ENCODE measurements at places on chromosomes 2 and 18.

DNA sequence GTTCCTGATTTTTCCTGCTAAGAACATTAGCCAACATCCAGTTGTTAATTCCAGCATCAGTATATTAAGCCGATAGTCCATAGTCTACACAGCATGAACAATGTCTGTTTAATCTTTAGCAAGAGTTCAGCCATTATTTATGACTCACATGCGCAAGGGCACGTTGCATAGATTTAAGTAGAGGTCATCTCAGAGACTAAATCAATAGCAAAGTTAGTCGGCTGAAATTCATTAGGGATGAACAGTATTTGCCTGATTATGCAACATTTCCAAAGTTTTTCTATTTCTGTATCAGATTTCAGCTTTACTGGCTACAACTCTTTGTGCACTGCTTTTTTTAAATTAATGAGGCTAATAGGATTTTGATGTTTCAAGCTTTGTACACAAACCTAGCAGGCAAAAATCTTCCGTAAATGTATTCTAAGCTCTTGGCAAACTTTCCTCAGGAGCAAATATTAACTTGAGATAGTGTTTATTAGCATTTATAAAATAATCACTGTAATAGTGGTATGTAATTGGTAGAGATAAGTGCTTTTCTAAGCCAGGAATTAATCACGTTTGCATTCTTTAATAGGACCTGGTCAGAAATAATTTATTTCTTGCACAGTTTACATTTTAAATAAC, 578.7 kb upstream of the ID2 start:
- no peak for DNase-seq

- no peak for DNase-seq
These were observed 39.3 kb upstream of the ZEB2 start for GRCh38 chr2:144559242-144559641.

DNA sequence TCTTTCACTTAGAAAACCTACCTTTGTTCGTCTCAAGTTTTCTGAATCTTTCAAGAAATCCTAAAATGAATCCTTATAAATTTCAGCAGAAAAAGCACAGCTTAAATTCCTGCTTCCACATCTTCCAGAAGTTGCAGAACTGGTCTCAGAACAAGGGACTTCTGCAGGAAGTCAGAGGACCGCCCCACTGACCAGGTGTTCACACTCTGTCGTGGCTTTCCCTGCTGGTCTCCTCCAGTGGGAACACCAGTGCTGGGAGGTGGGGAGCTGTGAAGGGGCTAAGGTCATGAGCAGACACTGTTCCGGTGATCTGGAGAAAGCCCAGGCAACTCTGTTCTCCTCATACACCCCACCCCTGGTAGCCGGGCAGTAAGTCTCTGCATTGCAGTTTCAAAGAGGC, 3.5 kb downstream of the FAM110C start:
- no peak for DNase-seq

- DNase-seq = no peak
These were observed 87.4 kb downstream of the SLC4A3 start for GRCh38 chr2:219714681-219715400.

DNA sequence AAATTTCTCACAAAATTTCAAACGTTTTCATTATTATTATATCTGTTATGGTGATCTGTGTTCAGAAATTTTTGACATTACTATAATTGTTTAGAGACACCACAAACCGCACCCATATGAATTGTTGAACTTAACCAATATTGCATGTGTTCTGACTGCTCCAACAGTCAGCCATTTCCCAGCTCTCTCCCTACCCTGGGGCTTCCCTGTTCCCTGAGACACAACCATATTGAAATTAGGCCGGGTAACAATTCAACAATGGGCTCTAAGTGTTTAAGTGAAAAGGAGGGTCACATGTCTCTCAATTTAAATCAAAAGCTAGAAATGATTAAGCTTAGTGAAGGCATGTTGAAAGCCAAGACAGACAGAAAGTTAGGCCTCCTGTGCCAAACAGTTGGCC, 424.0 kb downstream of the DSC3 start:
- no peak for DNase-seq

GRCh38 chr2:85994421-85994777, 105.6 kb upstream of the ST3GAL5 start:
- DNase-seq = no peak

DNA sequence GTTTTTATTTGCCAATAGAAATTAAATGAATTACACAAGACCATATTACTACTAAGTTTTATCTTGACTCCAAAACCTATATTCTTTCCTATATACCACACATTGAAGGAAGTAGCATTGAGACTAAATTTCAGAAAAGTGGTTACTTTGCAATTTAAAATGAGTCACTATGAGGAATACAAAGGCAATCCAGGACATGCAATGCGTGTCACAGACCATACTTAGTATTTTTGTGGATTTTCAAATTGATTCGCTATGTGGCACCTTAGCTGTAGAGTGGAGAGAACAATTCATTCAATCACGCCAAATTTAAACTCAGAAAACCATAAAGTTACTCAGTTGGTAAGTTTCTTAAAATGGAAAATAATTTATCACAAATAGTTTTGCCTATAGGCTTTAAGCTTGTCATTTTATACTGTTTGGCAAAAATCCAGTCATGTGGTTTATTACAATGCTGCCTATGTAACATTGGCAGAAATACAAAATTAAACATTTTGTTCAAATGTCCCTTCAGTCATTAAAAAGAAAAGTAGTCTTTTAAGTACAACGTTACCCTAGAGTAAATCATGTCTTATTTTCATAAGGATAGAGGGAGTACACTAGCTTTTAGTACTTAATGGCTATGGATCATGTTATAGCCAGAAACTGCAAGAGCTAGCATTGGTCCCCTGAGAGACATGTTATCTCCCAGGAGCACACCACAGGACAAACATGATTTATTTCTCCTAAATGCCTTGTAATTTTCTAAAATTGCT, 222.8 kb upstream of the CDH7 start:
- DNase-seq = no peak

DNA sequence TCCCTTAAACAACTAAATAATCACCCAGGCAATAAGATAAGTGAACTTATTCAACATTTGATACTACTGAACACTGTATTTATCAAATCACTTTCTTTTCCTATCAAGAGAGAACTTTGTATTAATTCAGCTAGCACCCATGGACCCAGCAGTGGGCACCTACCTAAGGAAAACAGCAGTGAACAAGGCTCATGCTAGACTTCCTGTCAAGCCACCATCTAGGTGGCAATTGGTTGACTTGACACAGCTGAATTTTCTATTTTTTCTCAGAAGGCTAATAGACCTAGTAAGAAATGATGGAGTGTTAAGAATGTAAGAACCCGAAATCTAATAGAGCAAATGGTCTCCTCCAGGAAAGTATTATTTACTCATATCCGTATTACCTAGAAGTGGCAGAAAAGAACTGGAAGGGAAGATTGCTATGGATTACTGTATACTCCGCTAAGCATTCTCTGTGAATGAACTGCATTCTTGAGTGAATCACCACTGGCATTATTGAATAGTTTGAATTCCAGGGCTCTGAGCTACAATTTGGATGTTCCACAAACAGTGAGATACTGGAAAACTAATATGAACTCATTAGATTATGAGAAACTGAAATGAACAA, 988.2 kb upstream of the CDH2 start:
- no peak for DNase-seq

GRCh38 chr2:50987616-50988313, 44.2 kb downstream of the NRXN1 start:
- DNase-seq = no peak

DNA sequence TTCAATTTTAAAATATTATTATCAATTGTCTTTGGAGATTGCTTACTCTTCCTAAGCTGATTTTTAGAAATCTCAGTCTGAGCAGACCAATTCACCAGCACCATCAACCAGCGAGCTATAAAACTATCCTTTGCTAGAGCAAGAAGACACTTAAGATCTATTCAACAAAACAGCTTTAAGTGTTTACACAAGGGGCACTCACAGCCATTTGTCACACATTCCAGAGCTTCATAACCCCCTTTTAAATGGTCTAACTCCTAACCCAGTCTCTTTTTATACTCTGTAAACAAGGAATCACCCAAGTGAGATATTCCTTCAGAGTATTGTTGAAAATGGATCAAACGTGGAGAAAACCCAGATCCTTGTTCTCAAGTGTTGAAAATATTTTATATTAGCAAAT, 1294.1 kb upstream of the CHAC2 start:
- no peak for DNase-seq

- DNase-seq = no peak
These were observed 117.6 kb downstream of the METTL8 start for GRCh38 chr2:171316220-171316619.

- no peak for DNase-seq
These were observed 29.6 kb downstream of the STEAP3 start for GRCh38 chr2:119253114-119253702.

GRCh38 chr18:49837889-49838288, 24.6 kb upstream of the ACAA2 start:
- no peak for DNase-seq

DNA sequence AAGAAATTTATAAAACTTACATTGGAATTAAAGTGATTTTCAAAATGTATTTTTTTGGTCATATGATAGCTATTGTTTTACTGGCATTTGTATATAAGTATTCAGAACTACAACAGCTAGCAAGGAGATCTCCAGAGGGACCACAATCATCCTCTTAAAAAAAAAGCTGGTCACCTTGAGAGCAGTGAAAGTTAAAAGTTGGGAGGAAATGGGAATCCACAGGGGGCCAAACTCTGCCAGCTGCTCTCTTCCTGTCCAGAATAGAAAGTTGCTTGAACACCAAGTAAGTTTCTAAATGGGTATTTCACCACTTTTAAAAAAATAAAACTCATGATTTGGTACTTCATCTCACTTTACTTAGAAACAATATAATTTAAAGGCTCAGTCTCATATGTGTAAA, 1025.1 kb downstream of the LRP1B start:
- no peak for DNase-seq

DNA sequence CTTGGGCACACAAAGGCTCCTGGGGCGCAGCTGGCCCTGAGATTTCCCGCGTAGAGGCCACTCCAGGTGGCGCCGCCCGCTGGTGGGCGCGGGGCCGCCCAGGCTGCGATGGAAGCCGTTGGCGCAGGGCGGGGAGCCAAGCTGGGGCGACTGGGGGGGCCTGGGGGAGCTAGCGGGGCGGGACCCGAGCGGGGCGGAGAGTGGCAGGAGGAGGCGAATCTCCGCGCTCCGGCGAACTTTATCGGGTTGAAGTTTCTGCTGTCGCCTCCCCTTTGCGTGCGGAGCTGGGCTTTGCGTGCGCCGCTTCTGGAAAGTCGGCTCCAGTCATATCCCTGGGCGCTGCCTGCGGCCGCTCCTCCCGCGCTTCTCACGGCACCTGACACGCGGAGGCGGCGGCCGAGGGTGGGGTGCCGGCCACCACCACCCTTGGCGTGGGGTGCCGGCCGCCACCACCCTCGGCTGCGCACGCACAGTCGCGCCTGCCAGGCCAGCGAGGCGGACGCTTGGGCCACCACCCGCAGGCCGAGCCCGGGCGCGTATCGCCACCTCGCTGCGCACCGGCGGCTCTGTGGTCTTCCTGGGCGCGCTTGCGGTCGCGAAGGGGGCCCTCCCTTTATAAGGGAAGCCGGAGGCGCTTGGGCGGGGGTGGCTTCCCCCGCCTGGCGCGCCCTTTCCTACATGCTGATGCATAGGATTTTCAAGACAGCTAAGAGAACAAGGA, 919 bp upstream of the CYP1B1 start:
- no peak for DNase-seq

- no peak for DNase-seq
These were observed 151.2 kb downstream of the UBE2E3 start for GRCh38 chr2:181131584-181131983.

- DNase-seq = no peak
These were observed 766 bp downstream of the CCDC85A start for GRCh38 chr2:56184500-56185011.

GRCh38 chr2:96870626-96871255, 861 bp upstream of the SEMA4C start:
- DNase-seq = no peak

- DNase-seq = no peak
These were observed 226.6 kb downstream of the BABAM2 start for GRCh38 chr2:28117104-28117596.

DNA sequence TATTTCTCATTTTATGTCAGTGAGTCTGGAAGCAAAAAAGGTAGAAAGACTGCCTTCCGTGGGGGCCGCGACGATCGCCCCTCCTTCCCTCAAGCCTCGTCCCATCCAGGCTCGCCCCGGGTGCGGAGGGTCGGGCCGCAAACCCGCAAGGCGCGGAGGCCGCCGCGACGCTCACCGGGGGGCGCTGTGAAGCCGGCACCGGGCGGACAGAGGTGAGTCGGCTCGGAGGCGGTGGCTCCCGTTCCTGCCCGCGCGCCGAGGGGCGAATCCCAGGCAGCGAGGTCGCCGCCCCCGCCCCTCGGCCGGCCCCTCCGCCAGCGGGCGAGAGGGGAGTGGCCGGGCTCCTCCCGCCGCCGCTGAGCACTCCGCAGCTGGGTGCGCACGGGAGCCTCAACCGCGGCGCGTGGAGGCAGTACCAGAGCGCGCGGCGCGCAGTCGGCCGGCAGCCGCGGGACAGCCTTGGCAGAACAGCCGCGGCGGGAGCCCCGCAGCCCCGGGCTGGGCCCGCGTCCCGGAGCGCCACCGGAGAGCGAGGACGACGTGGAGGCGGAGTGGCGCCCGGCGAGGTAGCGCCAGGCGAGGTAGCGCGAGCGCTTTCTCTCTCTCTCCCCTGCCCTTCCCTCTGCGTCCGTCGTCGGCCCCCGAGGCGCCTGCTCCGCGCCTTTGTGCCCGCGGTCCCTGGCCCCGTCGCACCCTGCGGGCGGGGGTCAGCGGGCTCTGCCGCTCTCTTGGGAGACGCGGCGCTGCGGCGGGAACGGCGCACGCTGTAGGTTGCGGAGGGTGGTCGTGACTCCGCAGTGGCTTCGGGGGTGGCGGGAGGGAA, at the start of gene MYO1B:
MYO1B (plus strand) TSS at position 359 of the 823 bp plus-strand sequence. CDS start 31,492 bp downstream, outside the sequence.
- no peak for DNase-seq

DNA sequence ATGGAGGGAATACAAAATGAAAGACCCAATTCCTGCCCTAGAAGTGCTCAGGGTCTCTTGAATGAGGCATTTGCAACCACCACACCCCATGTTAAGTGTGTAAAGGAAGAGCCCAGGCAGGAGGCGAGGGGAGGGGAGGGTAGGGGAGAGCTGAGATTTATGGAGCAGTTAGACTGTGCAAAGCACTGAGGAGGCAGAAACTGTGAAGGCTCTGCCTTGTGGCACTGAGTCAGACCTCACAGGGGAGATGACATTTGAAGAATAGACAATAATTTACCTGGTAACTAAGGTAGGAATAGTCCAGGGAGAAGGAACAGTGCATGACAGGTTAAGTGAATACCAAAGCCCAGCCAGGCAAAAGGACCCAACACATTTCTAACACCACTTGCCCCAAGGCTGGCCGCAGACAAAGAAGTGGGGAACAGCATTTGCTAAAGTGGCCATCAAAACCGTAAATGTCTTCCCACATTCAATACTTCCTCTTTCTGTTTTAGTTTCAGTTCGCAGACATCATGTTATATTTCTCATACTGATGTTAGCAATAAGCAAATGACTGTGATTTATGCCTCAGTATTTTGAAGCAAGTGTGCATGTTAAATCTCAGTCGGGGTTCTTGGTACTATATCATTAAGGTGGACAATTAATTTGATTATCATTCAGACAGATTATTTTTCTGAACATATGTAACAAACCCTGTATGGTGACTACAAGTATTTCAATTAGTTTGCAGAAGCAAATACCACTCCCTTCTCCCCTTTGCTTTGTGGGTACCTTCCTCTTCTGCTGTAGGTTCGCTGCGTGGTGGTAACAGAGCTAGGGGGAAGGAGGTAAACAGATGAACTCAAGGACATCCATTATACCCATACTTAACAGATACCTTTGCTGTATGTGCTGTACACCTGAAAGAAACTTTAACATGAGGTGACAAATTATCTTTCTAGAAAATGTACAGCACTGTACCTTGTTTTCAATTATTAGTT, 27.5 kb downstream of the CDH20 start:
- DNase-seq = no peak

- no peak for DNase-seq
These were observed 15.9 kb downstream of the ATP8B1 start for GRCh38 chr18:57787068-57787685.

Measured in cortex of kidney (tissue), 1 donor.